Osteocyte (in vitro differentiated cells): ENCODE measurements at places on chromosomes 4 and X.

DNA sequence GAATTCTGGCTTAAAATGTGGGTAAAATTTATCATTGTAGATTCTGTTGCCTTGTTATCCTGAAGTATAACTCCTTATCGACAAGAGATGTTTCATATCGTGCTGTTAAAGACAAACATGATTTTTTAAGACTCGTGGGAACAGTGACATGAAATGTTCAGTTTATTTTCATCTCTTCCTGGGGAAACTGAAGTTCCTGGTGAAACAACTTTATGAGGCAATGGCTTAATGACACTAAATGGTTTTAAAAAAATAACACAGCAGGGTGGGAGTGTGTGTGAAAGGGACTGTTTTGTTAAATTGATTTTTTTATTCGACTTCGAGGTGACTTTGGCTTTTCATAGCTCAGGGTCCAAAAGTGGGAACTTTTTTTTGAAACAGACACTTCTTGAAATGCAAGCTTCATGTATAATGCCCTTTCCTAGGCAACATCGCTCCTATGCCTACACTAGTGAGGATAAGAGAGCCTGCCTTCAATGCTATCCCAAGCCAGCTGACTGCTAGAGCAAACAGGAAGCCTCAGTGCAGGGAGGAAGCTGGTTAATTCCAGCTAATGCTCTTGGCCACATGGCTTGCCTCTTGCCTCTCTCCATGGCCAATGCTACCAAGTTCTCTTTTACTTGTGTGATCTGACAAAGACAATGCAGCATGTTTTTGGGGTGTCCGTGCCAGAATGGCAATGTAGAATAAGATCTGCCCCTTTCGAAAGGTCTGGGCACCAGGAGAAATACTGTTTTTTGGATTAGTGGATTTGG, 80.9 kb upstream of the PLAC1 start:
- no peak for DNase-seq

DNA sequence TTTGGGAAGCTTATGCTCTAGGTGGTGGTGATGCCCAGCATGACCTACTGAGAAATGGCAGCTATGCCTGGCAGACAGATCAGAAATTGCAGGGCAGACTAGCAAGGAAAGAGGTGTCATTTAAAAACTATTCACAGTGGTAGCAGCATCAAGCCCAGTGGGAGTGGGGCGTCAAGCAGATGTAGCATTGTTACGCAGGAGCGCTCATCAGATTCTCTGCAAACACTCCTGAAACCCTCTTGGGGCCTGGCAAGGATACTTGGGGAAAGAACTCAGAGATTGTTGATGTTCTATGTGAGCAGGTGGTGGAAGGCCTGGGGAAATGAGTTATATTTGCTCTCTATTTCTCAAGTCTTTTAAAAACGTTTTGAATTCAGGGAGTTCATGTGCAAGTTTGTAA, 437.6 kb downstream of the RAPGEF2 start:
- no peak for DNase-seq

- DNase-seq: no peak
Measured at GRCh38 chr4:20176881-20177280, 74.8 kb upstream of the SLIT2 start.

DNA sequence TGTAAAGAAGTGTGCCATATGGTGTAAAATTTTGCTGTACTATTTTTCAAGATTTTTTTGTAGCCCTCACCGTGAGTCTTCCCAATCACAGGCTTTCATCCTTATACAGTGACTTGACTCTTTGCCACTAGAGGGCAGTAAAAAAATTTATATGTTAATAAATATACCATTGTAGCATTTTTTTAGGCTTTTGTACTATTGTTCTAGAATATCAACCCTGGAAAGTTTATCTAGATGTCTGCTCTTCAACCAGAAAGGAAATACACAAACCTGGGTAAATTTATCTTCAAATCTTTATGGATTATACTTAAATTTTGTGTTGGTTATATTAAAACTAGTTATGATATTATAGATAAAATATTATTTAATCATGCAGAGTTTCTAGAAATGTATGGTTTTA, 235.3 kb downstream of the TENM3 start:
- DNase-seq: no peak

DNA sequence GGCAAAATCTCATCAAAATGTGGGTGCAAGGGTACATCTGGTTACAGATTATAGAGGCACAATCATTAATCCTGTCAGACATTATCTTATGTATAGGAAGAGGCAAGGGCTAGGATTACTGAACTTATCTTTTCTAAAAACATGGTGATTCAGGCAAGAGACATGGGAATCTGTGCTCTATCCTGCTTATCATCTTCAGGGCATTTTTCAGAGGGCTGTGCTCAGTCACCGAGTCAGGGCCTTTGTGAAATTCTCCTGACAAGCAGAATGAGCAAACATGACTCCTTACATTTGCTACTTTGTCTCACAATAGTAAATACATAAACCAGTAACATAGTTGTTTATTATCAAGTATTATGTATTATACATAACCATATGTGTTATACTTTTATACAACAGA, 84.2 kb upstream of the KCTD8 start:
- no peak for DNase-seq

- no peak for DNase-seq
Measured at GRCh38 chr4:84971319-84971932, 4.9 kb upstream of the WDFY3 start.

DNA sequence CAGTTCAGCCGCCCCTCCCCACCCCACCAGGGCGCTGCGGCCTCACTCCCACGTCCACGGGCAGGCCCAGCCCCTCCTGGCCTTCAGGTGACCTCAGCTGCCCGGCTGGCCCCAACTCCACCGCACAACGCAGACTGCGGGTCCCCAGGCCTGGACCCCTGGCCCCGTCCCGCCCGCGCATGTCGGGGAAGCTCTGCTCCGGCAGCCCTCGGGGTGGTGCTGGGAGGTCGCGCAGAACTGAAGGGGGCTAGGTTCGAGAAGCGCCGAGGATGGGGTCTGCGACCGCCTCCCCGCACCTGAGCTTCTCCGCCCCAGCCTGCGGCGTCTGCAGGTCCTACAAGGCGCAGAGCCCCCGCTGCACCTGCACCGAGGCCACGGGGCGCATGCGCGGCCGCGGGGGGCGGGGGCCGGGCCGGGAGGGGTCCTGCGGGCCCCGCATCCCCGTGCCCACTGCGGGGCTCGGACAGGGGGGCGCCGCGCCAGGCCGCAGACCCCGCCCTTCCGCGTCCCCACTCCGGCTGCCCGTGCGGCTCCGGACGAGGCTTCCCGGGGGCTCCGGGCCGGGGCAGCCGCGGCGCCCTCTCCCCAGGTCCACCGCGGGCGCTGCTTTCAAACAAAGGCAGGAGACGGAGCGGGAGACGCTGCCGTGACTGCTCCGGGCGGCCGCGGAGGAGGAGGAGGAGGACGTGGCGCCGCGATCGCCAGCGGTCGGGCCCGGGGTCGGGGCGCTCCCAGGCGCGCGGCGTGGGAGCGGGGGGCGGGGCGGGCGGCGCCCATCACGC, 672 bp upstream of the NAT8L start:
- no peak for DNase-seq

DNA sequence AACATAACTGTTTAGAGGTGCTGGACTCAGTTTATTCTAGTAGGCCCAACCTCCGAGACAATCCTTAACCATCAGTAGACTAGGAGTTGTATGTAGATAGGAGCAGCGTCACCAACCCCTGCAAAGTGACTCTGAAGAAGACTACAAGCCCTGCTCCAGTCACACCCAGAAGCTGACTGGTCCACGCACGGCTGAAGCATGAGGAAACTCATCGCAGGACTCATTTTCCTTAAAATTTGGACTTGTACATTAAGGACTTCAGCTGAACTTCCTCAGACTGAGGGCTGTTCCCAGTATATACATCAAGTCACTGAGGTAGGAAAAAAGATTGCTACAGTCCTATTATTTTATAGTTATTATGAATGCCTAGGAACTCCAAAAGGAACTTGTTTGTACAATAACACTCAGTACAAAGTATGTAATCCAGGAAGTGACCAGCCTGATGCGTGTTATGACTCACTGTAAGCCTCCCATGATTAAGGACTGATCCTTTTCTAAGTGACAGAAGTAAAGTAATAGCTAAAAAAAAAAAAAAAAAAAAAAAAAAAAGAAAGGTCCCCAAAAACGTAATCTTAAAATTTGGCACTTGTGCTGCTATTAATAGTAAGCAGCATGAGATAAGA, 41.6 kb upstream of the UGT2B7 start:
- no peak for DNase-seq

DNA sequence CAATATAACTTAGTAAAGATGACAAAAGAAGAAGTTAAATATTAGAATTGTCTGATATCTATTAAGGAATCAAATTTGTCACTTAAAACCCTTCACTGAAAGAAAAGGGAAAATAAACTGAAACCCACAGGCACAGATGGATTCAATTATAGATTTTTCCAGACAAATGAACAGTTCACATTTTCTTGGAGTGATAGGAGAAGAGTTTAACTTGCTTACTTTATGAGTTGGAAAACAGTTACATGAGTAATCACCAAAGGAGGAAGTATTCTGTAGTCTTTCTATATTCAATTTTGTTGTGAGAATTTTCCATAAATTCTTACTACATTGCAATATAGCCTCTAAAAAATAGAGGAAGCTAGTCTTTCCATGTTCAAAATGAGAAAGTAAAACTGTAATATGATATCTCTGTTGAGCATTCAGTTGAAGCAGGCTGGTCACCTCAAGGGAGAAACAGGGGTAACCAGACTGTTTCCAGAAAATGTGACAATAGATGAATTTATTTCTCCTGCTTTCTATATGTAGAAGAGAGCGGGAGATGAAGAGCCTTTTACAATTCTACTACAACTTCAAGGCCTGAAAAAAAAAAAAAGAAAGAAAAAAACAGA, 330.3 kb upstream of the EPHA5 start:
- no peak for DNase-seq

- DNase-seq: no peak
Measured at GRCh38 chr4:69760455-69760854, at the start of gene SULT1B1. Gene SULT1B1, minus strand, starts transcription at chr4:69760620. Its CDS starts 5,403 bp downstream, at chr4:69755217.

DNA sequence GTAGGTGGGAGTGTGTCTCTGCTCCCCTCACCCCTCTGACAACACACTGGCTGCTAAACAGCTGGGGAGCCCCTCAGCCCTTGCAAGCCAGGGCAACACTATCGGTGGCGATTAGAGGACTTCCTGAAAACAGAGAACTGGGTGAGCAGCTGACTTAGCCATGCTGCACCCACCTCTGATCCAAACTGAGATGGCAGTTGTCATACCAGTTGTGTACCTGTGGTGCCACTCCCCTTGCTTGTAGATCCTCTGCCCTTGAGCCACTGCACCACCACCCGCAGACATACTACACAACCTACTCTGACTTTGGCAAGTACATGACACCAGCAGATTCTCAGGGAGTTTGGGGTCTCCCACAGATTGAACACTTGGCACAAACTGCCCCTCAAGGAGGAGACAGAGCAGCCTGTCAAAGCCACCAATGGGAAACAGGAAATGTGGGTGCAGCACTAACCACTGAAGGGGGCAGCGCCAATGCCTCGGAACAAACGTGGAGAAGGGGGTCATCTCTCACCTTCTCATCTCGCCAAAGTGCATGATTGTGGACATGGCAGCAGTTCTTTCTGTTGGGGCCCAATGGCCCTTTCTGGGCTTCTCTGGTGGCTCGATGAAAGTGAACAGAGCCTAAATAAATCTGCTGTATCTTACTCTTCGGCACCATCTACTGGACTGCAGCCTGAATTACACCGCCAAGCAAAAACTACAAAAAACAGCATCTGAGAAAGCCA, 119.8 kb downstream of the NEK1 start:
- DNase-seq: no peak

DNA sequence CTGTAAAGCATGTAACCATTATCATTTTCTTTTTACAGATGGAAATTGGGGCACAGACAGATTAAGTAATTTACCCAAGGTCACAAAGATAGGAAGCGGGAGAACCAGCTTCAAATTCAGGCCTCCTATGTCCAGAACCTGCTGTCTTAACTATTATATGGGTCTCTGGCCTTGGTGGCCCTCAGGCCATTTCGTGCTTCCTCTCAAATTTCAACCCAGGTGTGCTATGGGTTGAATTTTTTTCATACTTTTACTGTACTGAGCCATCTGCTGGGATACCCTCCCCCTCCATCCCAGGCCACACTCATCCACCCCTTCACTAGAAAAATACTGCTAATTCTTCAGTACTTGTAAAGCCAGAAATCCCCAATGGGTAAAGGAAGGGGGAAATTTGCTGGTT, 42.3 kb downstream of the KLF3 start:
- no peak for DNase-seq

- no peak for DNase-seq
Measured at GRCh38 chrX:132983496-132983895, 25.1 kb upstream of the HS6ST2 start.

DNA sequence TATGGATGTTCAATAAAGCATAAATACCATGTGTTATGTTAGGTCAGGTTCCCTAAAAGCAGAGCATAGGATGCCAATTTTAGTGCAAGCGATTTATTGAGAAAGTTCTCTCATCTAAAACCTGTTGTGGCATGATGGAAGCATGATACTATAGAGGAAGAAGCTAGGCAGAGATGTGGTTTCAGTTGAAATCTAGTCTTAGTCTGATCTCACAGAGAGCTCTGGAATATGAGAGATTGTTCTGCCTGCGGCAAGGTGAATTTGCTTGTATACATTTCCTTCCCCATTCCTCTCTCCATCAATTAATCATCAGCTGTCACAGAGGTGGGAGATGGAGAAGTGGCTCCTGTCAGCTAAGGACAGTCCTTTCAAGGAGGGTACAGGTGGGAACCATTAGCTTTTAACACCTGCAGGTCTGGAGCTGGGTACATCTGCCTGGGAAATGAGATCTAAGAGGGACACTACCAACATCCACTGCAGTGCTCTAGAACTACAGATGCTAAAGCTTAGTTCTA, 252.4 kb downstream of the CFAP299 start:
- DNase-seq: no peak

- DNase-seq: no peak
Measured at GRCh38 chr4:138256608-138257007, 14.5 kb upstream of the SLC7A11 start.

GRCh38 chrX:23334848-23335599, at the start of gene PTCHD1:
Gene PTCHD1, plus strand, starts transcription at chrX:23334849. Its CDS starts 27 bp downstream, at chrX:23334876.
- no peak for DNase-seq

GRCh38 chr4:137905930-137906329, 336.2 kb downstream of the SLC7A11 start:
- DNase-seq: no peak

- DNase-seq: no peak
Measured at GRCh38 chr4:74223801-74224200, 65.9 kb downstream of the MTHFD2L start.

DNA sequence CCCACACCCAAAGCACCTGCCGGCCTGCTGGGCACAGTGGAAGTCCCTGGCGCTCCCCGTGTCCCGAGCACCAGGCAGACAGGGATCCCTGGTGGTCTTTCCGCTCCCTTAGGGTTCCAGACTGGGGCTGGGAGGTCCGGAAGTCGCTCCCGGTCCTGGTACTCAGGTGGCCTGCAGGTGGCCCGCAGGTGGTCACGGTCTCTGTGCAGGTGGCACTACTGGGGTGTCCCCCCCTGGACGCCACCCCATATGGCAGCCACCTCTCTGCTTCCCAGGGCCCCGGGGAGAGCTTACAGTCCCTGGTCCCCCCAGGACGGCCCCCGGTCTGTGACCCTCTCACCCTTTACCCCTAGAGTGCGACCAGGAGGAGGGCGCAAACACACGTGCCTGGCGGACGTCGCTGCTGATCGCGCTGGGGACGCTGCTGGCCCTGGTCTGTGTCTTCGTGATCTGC, 13.6 kb downstream of the SLC25A6 start:
- no peak for DNase-seq
